ENCODE measurements at places on chromosomes 6 and 20.
A peak's percentile ranks its signal among the peaks of the same experiment; 100 is the strongest.

DNA sequence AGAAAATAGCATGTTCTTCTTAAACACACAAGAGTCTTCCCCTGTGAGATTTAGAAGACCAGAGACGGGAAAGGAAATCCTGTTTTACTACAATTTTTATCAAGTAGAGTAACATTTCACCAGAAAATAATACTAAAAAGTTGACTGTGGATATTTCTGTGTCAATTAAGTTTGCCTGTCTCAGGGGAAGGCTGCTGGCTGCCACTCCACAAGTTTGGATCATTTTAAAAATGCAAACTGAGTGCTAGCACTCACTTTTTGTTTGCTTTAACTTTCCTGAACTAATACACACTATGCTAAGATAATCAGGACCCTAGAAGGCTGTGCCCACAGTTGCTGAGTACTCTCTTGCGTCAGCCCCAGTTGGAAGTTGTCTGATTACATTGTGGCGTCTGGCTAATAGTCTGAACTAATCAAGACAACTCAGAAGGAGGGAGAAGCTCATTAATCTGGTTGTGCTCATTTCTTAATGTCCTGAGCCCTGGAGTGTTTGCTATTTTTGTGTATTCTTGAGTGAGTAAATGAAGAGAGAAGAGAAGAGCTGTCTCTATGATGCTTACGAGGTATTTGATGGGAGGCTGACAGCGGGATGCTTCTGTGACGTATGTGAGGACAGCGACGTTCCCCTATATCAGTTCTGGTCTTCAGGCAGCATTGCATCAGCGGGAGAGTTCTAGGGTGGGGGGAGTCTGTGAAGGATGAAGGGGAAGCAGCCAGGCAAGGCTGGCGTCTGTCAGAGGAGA lies 664.2 kb downstream of the QKI start:
- DNase-seq, result no peak

GRCh38 chr20:48605364-48606171 lies 222.2 kb downstream of the PREX1 start:
- no peak for DNase-seq

DNA sequence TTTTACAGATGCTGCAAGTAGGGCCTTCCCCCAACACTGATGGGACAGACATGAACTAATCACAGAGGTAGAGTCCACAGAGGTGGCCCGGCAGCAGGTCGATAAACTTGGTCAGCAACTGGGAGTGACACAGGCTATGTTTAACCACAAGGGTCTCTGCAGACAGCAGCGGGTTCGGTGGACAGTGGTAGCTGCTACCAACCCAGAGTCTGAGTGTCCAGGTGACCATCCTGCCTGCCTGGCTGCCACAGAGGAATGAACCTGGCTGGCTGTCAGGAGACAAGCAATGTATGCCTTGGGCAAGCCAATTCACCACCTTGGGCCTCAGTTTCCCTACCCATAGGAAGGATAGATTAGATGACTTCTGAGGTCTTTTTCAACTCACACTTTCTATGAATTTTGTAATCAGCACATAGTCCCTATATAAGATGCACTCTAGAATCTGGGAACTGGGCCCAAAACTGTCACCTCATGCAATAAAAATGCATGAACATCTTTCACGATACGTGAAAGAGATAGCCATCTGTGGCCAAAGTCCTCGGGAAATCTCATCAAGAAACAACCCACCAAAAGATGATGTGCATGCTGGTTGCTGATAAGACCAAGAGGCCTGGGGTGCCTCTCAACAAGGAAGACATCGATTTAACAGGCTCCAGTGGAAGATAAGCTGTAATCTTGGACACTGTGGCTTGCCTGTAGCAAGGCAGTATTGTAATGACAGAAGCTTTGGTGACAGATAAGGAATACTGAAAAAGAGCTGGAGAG lies 30.5 kb downstream of the MDGA1 start:
- DNase-seq, result peak; percentile 18

DNA sequence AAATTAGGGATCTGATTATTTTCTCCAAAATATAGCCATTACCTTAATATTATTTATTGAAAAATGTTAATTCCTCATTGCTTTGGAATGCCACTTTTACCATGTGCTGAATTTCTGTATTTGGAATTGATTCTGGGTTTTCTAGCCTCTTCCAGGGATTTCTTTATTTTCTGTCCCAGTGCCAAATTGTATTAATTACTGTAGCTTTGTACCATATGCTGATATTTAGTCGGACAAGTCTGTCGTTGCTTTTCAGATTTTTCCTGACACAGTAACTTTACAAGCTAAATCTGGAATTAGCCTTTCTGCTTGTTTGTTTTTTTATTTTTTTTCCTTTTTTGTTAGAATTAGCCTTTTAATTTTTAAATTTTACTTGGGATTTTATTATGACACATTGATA lies 10.9 kb upstream of the TMEM14B start:
- DNase-seq, result no peak

- peak; percentile 40 for DNase-seq
Observed at GRCh38 chr20:59063358-59064213, 21.0 kb upstream of the PRELID3B start.

GRCh38 chr6:34585512-34586061 lies 29.5 kb upstream of the SPDEF start:
- peak; percentile 65 for DNase-seq

DNA sequence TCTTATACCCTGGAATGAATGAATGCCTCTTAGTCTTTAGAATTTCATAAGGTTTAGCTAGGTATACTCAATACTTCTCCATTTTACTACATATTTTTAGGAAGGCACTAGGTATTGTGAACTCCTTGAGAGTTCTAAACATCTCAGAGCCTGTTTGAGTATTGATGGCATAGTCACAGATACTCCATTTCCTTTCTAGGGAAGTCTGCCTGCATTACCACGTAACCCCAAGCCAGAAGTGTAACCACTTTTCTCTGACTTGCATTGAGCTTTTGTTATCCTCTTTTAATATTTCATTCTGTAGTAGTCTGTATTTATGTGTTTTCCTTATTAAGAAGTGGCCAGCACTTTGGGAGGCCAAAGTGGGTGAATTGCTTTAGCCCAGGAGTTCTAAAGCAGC lies 12.2 kb downstream of the TOP1 start:
- DNase-seq, result no peak

DNA sequence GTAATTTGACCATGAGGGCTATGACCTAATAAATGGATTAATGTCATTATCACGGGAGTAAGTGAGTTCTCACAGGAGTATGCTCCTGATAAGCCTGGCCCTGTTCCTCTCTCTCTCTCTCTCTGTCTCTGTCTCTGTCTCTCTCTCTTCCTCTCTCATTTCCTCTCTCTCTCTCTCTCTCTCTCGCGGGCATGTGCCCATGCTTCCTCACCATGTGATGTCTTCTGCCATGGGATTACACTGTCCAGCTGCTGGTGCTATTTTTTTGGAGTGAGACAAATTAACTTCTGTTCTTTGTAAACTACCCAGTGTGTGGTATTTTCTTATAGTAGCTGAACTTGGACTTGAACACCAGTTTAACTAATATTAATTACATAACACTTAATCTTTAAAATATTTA lies 374.3 kb upstream of the GJE1 start:
- DNase-seq, result no peak

GRCh38 chr20:5947276-5947675 lies 3.1 kb downstream of the TRMT6 start:
- DNase-seq, result no peak

DNA sequence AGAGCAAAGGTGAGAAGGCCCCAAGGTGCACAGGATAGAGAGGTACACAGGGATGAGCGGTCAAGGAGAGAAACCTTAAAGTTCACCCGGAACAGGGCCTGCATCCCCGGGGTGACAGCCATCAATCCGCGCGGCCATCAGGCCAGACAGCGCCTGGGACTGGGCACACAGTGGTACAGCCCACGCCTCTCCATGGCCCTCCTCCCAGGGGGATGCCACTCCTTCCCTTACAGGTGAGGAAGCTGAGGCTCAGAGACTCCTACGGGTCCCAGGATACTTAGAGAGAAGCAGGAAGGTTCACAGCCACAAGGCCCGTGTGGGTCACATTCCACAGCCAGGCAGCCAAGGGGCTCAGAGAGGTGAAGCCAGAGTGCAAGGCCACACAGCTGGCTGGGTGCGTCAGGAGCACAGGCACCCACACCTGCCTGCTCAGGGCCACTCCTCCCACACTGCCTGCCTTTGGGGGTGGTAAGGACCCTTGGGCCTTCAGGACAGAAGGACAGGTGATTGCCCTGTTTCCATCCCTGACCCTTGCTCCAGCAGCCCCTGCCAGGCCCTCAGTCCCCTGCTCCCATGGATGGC lies 14.7 kb downstream of the FRMD1 start:
- no peak for DNase-seq

- DNase-seq, result peak; percentile 18
Observed at GRCh38 chr20:2692886-2693285, 306 bp downstream of the EBF4 start.

DNA sequence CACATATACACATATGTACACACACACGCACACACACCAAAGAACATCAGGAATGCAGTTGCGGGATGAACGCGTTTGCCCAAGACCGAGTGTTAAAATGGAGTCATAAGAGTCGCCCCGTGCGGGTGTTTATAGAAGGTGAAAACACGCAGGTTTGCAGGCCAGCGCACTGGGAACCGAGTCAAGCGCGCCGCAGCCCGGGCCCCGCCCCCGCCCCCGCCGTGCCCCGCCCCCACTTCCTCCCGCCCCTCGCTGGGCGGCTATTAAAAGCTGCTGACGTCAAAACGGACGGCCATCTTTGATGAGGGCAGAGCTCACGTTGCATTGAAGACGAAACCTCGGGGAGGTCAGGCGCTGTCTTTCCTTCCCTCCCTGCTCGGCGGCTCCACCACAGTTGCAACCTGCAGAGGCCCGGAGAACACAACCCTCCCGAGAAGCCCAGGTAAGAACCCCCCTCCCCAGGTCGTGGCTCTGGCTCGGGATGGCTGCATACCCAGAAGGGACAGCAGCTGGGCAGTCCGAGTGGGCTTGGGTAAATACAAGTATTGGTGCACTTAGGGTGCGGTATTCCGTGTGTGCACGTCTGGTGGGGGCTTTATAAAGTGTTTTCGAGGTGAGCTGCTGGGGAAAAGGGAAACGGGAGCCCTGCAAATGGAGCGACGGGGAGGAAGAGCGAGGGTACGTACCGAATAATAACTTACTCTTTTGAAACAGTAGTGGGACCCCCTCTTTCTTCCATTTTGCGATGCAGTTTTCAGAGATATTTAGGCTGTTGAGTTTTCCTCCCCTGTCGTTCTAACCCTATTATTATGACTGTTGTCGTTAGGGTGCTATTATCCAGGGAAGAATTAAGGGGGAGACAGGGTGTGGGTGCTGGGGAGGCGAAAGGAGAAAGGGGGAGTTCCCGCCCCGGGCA lies at the start of gene SNAP25:
Gene SNAP25, plus strand, starts transcription at position 295 of the 916 bp plus-strand sequence. CDS start 56,662 bp downstream, outside the sequence.
- peak; percentile 54 for DNase-seq

- no peak for DNase-seq
Observed at GRCh38 chr20:59831916-59832270, 101.5 kb downstream of the SYCP2 start.

DNA sequence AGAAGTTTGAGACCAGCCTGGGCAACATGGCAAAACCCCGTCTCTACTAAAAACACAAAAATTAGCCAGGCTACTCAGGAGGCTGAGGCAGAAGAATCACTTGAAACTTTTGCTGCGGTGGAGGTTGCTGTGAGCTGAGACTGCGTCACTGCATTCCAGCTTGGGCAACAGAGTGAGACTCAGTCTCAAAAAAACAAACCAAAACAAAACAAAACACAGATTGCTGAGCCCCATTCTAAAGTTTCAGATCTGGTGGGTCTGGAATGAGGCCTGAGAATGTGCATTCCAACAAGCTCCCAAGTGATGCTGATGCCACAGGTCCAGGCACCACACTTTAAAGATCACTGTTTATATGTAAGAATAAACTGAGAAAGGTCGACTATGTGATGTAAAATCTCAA lies 24.9 kb upstream of the TMEM14A start:
- no peak for DNase-seq

DNA sequence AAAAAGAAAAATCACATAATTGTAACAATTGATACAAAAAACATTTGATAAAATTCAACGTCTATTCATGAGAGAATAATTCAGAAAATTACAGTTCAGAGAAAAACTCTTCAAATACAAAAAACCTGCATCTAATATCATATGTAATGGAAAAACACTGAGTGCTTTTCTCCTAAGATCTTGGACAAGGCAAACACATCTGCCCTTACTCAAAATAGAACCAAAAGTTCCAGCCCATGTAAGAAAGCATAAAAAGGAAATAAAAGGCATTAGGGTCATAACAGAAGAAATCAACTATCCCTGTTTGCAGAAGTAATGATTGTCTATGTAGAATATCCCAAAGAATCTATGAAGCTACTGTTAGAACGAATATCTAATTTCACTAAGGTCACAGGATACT lies 721.4 kb downstream of the RFPL4B start:
- no peak for DNase-seq

DNA sequence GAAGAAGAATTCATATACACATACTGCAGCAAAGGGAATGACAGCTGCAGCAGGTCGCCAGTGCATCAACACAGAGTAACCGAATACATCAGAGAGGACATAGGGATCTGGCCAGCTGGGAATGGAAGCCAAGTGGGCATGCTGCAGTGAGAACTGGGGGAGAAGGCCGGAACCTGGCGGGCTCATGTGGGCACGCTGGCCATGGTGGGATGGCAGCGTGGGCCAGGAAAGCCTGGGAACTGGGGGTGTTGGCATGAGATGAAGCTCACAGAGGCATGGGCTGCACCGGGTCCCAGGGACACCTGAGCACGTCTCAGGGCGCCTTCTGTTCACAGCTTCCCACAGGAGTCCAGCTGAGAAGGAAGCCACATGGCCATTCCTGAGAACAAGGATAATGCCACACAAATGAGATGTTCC lies 139.5 kb upstream of the AGPAT4 start:
- no peak for DNase-seq

DNA sequence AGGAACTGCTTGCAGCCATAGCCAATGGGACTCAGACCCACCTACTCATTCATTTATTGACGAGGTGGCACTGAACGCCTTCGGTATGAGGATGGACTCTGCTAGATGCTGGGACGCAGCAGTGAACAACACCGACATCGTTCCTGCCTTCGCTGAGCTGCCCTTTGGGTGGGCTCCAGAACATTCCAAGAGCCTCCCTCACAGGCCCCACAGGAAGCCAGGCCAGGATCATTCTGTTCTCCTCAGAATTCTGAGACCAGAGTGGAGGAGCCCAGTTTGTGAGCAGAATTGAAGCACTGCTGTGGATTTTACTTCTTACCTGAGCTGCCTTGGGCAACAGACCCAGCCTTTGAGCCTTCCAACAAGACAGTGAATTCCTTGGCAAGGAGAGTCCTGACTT lies 82.1 kb downstream of the KCNB1 start:
- DNase-seq, result no peak

- DNase-seq, result no peak
Observed at GRCh38 chr6:11278207-11278559, 45.7 kb upstream of the NEDD9 start.
